ENCODE measurements at places on chromosomes 12 and 14. TPM values are rescaled to one million over a fixed set of nuclear protein-coding genes. Genes with fewer than 3 reads are reported as not detected.

The KRT77 gene
- total RNA-seq = not detected

The FANCM gene
- 13.7 TPM for total RNA-seq

The RNASE7 gene
- total RNA-seq = not detected

DNA sequence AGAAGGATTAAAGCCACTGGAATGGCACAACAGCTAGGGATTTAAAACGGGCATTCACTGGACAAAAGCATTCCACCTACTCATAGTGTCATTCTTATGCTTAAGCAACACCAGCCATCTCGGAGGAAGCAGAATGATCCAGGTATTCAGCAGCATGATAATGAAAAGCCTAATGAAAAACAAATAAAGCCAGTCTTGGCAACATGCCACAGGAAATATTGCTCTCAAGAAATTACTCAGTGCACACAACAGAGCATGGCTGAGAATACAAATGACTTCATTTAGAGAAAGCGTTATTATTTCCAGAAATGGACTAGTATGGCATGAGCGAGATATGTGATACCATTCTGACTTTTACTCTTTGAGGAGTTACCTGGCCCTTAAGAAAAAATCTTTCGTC lies 442.2 kb downstream of the APAF1 start:
- H3K27ac ChIP-seq = no peak overlapping the region
- no peak for DNase-seq
- no peaks in the 10 kb centered on the region for H3K36me3 ChIP-seq
- H3K4me1 ChIP-seq = no peaks in the 10 kb centered on the region
- H3K4me3 ChIP-seq = no peak overlapping the region

DNA sequence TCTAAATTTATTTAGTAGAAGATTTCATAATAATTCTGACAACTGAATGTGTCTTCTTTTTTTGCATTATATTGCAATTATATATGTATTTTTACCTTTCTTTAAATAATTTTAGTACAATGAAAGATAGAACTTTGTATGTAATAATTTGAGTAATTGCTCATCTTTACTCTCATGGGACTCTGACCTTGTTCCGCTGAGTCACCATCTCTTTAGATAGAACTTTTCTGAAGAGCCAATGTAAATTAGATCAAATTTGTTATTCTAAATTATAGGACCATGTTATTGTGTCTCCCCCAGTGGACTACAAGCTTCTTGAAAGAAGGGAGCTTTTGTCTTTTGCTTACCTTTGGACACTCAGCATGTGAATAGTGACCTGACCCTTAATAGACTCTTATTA lies 96.1 kb downstream of the TRHDE start:
- no peaks in the 10 kb centered on the region for H3K36me3 ChIP-seq
- H3K27ac ChIP-seq = no peak overlapping the region
- no peak overlapping the region for H3K4me3 ChIP-seq
- H3K27me3 ChIP-seq = no peaks in the 10 kb centered on the region

GRCh38 chr12:1328391-1328790 lies 266.0 kb downstream of the FBXL14 start:
- no peaks in the 10 kb centered on the region for H3K36me3 ChIP-seq
- H3K4me1 ChIP-seq = no peaks in the 10 kb centered on the region
- H3K27me3 ChIP-seq = no peaks in the 10 kb centered on the region
- no peak for DNase-seq
- no peak overlapping the region for H3K27ac ChIP-seq

- no peaks in the 10 kb centered on the region for H3K36me3 ChIP-seq
- peak; percentile 50 for DNase-seq
These were observed 3.3 kb upstream of the NTF3 start for GRCh38 chr12:5428332-5429221.

GRCh38 chr12:26623136-26623535 lies 209.9 kb downstream of the ITPR2 start:
- H3K27me3 ChIP-seq = no peaks in the 10 kb centered on the region
- peaks cover 13% of the 10 kb centered on the region for H3K36me3 ChIP-seq
- no peak for DNase-seq

GRCh38 chr12:26205941-26206340 lies 10.6 kb downstream of the SSPN start:
- DNase-seq = no peak
- no peak overlapping the region for H3K27ac ChIP-seq
- peaks cover 14% of the 10 kb centered on the region for H3K27me3 ChIP-seq
- no peak overlapping the region for H3K4me3 ChIP-seq
- H3K4me1 ChIP-seq = no peaks in the 10 kb centered on the region
- H3K36me3 ChIP-seq = no peaks in the 10 kb centered on the region

All from endothelial cell of umbilical vein (primary cell).